ENCODE measurements at places on chromosomes 5 and 9.

DNA sequence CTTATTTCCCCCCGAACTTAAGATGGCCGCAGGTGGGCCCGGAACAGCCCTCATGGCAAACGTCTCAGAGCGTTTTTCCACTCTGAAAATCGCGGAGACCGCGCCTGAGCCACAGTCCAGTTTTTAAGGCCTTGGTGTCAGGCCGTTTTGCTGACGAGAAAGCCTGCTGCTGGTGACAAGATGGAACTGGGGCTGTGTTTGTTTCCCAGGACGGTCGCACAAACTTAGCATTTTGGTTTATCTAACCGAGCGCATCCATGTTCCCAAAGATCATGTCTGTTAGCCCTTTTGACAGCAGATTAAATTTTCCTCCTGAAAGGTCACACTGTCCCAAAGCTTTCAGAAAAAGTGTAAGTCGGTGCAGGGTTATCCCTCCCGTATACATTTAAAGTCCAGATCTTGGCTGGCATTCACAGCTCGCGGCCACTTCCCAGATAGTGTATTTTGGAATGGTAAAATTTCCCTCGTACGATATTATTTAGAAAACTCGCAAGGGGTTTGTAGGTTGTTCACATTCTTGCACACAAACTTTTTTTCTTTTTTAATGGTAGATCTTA is 812 bp downstream of the SREK1 start:
- no peak for DNase-seq

DNA sequence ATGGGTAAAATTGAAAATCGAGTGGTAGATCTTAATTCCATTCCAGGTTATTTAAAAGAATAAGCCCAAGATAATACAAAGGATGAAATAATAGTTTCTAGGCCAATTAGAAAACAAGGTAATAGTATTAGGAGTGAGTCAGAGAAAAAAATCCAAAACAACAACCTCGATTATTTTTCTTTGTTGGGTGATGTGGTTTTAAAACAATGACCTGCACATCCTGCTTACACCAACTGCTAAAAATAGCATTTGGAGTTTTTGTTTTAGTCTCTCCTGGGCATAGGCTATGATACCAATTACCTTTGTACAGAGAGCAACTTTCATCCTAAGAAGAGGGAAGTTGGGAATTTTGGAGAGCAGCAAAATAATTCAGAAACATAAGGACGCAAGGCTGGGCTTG is 101.7 kb upstream of the MYO10 start:
- no peak for DNase-seq

GRCh38 chr5:178236679-178237078 is 4.1 kb upstream of the PHYKPL start:
- DNase-seq, result peak; percentile 53

GRCh38 chr5:89582768-89583339 is 699.9 kb upstream of the MEF2C start:
- no peak for DNase-seq
